ENCODE measurements at places on chromosomes 1 and 21. TPM values are rescaled to one million over a fixed set of nuclear protein-coding genes. Genes with fewer than 3 reads are reported as not detected.

DNA sequence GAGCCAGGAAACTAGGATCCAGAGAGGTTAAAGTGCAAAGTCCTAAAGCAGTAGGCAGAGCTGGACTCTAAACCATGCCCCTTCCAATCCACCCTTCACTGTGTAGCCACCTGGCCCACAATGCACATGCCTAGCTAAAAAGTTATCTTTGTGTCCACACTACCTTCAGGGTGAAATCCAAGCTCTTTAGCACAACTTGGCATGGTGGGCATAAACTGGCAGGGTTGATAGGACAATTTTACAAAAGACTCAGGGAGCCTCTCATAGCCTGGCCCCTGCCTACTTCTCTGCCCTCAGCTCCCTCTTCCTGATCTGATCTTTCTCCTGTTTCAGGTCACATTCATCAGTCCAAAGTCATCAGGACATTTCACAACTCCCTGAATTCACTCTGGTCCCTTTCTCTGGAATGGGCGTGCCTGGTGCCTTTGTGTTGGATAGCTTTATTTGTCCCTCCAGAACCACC is 513.9 kb downstream of the OMA1 start:
- no peak overlapping the region for H3K27ac ChIP-seq
- no peaks in the 10 kb centered on the region for H3K4me1 ChIP-seq
- H3K36me3 ChIP-seq: no peaks in the 10 kb centered on the region

Gene OR10Z1
- total RNA-seq: not detected

DNA sequence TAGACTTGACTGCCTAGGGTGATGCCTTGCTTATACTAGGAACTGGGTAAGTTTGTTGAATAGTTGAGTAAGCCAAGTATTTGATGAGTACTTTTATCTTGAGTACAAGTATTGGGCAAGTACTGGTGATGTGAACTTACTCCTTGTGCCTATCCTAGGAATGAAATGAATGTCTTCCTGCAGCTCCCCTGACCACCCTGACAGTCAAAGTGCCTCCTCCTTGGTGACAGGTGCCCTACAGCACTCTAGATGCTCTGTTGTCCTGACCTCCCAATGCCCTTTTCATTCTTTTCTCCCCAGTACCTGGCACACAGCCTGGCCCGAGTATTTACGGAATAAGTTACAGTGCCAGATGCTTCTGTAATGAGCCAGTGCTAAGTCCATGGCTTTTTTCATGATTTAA is 25.5 kb downstream of the PCSK9 start:
- no peaks in the 10 kb centered on the region for H3K27me3 ChIP-seq
- peaks cover 41% of the 10 kb centered on the region for H3K36me3 ChIP-seq
- peaks cover 15% of the 10 kb centered on the region for H3K4me1 ChIP-seq
- H3K27ac ChIP-seq: peak overlapping the region; percentile 32

GRCh38 chr1:161989108-161989507 is 34.6 kb downstream of the OLFML2B start:
- no peak overlapping the region for H3K4me3 ChIP-seq
- no peaks in the 10 kb centered on the region for H3K36me3 ChIP-seq
- DNase-seq: no peak

DNA sequence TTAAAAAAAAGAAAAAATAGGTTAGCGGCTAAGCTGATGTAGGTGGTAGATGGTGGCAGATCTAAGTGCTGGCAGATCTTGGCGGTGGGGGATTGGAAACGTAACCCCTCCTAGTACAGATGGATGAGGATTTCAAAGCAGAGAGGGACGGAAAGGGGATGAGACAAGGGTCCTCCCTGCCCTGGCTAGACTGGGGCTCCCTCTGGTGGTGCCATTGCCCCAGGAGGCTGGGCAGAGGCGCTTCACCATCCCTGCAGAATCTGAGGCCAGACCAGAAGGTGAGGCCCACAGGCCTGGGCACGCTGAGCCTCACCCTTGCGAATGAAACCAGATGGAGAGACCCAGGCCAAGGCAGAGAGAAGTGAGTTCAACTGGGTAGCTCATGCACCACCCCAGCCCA is 7.0 kb upstream of the PLEKHA6 start:
- no peak for DNase-seq
- H3K27ac ChIP-seq: no peak overlapping the region
- H3K4me1 ChIP-seq: peaks cover 12% of the 10 kb centered on the region
- H3K27me3 ChIP-seq: no peaks in the 10 kb centered on the region
- no peak overlapping the region for H3K4me3 ChIP-seq

GRCh38 chr21:32183396-32183795 is 95.5 kb downstream of the MIS18A start:
- no peak overlapping the region for H3K27ac ChIP-seq
- H3K27me3 ChIP-seq: no peaks in the 10 kb centered on the region
- no peaks in the 10 kb centered on the region for H3K4me1 ChIP-seq
- no peak overlapping the region for H3K4me3 ChIP-seq

DNA sequence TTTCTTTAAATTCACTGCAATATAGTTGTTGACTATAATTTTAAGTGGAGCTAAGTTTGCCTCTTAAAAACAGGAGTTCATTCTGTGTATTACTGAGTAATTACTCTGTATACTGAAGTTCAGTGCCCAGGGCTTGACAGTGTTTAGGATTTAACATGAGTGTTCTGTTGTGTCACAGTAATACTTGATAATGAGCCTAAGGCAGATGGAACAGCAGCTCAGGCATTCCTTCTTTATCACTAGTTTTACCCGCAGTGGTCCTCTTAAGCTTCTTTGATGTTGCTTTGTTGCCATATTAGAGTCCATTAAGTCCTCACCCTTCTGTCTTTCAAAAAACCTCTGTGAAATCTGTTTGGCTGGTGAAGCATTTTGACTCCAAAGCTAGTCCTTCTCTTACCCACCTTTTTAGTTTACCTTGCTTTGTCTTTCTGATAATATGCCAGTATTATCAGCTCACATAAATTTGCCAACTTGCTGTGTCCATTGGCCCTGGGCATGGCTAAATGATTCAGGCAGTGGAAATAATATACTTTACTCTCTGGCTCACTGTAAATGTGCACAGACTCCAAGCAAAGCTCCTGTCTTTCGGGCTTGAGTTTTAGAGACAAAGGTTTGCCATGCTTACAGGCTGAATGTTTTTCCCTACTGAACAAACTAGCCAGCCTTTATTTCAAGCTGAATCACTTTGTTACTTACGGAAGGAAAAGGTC is 17.7 kb downstream of the HIPK1 start:
- no peaks in the 10 kb centered on the region for H3K27me3 ChIP-seq
- H3K27ac ChIP-seq: peak overlapping the region; percentile 48
- H3K4me3 ChIP-seq: no peak overlapping the region
- peaks cover 58% of the 10 kb centered on the region for H3K4me1 ChIP-seq
- DNase-seq: no peak

GRCh38 chr1:240598216-240599001 is 13.5 kb downstream of the GREM2 start:
- no peak for DNase-seq
- H3K4me1 ChIP-seq: no peaks in the 10 kb centered on the region
- H3K4me3 ChIP-seq: no peak overlapping the region
- H3K36me3 ChIP-seq: no peaks in the 10 kb centered on the region

DNA sequence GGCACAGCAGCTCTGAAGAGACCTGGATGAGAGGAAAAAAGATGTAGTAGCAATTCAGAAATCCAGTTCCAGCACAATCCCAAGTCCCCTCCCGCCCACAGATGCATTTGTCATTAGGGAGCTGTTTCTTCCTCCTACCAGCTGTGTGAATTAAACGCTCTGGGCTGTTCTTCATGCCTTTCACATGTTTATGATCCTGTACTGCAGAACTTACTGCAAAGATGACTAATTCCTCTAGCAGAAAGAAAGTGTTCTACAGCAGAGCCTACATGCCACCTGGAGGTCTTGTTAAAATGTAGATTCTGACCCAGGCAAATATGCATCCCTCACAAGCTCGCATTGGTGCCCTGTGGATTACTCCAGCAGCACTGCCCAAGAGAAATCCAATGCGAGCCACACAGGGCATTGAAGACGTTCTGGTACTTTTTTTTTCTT is 6.5 kb downstream of the ENO1 start:
- peak overlapping the region; percentile 2 for H3K27ac ChIP-seq
- peaks cover 89% of the 10 kb centered on the region for H3K36me3 ChIP-seq
- H3K4me1 ChIP-seq: peaks cover 65% of the 10 kb centered on the region
- no peak for DNase-seq

DNA sequence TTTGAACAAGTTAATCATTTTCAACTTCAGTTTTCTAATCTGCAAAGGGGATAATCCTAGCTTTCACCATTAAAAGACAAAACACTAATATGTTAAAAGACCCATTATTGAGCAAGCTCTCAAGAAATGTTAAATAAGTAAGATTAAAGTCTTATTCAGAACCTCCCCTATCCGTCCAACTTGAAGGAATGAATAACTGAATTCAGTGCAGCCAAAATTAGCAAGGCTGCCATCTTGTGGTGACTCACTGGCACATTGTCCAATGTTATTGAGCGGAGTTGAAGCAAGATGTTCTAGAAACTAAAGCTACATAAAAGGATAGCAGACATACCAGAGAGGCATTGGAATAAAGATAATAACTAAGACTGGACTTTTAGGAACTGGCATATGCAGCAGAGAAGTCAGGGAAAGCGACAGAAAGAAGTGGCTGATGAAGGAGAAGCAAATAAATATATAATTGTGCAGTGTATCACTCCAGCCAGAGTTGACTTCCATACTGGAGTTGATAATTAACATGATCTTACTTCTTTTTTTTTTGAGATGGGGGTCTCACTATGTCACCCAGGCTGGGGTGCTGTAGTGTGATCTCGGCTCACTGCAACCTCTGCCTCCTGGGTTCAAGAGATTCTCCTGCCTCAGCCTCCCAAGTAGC is 8.2 kb upstream of the CAP1 start:
- no peaks in the 10 kb centered on the region for H3K36me3 ChIP-seq
- H3K27me3 ChIP-seq: no peaks in the 10 kb centered on the region

GRCh38 chr1:1212780-1213344 is 1.1 kb downstream of the TNFRSF4 start:
- peaks cover 9% of the 10 kb centered on the region for H3K27me3 ChIP-seq
- H3K36me3 ChIP-seq: peaks cover 22% of the 10 kb centered on the region
- DNase-seq: peak; percentile 77
- H3K4me3 ChIP-seq: peak overlapping the region; percentile 54
- H3K4me1 ChIP-seq: peaks cover 22% of the 10 kb centered on the region

DNA sequence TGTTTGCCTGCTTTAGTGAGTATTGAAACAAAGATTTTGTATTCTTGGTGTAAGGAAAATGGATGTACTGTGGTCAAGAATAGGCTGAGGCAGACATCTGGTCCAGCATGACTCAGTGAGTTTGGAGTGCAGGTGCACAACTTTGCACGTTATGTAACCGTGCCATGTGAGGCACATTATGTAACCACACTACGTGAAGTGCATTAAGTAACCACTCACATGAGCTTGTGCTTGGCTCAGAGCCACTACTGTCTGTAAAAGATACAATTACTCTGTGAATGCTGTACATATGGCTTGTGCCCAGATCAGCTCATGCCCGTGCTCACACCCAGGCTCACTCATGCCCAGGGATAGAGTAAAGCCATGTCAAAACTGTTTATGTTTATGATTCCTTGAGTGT is 216.8 kb downstream of the CTH start:
- no peak overlapping the region for H3K27ac ChIP-seq
- DNase-seq: no peak
- H3K27me3 ChIP-seq: no peaks in the 10 kb centered on the region
- H3K36me3 ChIP-seq: no peaks in the 10 kb centered on the region

Gene TMOD4
- 2.1 TPM for total RNA-seq

DNA sequence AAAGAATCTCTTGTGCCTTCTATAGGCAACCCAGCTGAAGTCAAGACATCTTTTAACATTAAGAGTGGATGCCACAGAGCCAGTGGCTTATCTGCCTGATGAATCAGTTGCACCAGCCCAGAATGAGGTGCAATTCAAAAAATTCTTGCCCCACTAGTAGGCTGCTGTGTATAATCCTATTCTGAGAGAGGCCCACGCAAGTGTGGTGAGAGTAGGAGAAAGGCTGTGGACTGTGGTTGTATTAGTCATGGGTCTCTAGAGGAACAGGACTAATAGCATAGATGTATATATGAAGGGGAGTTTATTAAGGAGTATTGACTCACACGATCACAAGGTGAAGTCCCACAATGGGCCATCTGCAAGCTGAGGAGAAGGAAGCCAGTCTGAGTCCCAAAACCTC is 216.4 kb downstream of the LTN1 start:
- no peak for DNase-seq
- H3K27ac ChIP-seq: no peak overlapping the region
- H3K27me3 ChIP-seq: no peaks in the 10 kb centered on the region
- no peaks in the 10 kb centered on the region for H3K36me3 ChIP-seq

DNA sequence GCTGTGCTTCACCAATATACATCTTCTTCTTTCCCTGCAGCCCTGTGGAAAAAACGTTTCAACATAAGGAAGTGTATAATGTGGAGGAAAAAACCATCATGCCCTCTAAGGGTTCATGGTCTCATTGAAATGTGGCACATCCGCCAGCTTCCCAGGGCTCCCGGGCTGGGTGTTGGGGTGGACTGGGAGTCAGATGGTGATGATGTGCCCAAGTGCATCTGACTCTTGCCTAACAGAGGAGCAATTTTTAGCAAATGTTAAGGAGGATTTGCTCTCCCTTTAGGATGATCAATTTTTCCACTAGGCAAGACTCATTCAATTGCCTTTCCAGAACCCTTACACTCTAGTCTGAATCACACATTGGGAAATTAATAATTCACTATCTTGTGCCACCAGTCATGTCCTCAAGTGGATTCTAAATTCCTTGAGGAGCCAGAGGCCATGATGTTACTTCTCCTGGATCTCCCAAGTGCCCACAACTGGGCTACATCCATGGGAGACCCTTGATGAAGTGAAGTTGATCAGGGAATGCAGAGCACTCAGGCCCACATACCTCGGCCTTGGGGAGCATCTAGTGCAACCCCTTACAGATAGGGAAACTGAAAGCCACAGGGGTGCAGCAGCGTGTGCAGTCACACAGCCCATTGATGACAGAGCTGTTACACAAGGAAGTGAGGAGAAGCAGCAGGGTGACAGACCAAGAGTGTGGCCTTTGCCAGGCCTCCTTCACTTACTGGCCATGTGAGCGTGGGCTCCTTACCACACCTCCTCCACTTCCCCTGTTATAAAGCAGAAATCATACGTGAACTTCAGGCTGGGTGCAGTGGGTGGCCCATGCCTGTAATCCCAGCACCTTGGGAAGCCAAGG is 100.0 kb upstream of the SLC44A3 start:
- H3K4me3 ChIP-seq: no peak overlapping the region
- no peak overlapping the region for H3K27ac ChIP-seq
- H3K27me3 ChIP-seq: no peaks in the 10 kb centered on the region
- no peaks in the 10 kb centered on the region for H3K36me3 ChIP-seq
- peaks cover 8% of the 10 kb centered on the region for H3K4me1 ChIP-seq

Gene ADAMTS5
- 5.6 TPM for total RNA-seq

GRCh38 chr1:211507365-211507764 is 15.4 kb upstream of the RD3 start:
- no peak for DNase-seq
- no peak overlapping the region for H3K4me3 ChIP-seq
- H3K27ac ChIP-seq: no peak overlapping the region
- H3K27me3 ChIP-seq: peaks cover 13% of the 10 kb centered on the region
- no peaks in the 10 kb centered on the region for H3K36me3 ChIP-seq
- H3K4me1 ChIP-seq: no peaks in the 10 kb centered on the region

- no peaks in the 10 kb centered on the region for H3K27me3 ChIP-seq
- no peaks in the 10 kb centered on the region for H3K4me1 ChIP-seq
- no peak for DNase-seq
- H3K36me3 ChIP-seq: peaks cover 29% of the 10 kb centered on the region
- no peak overlapping the region for H3K4me3 ChIP-seq
- H3K27ac ChIP-seq: no peak overlapping the region
Observed at GRCh38 chr1:61808968-61809367, 66.7 kb downstream of the PATJ start.

GRCh38 chr1:39158327-39159086 is 46.0 kb upstream of the MACF1 start:
- H3K27me3 ChIP-seq: no peaks in the 10 kb centered on the region
- no peaks in the 10 kb centered on the region for H3K36me3 ChIP-seq
- peaks cover 68% of the 10 kb centered on the region for H3K4me1 ChIP-seq
- DNase-seq: peak; percentile 56
- peak overlapping the region; percentile 41 for H3K4me3 ChIP-seq
- peak overlapping the region; percentile 84 for H3K27ac ChIP-seq

Gene RSBN1
- total RNA-seq: 21.0 TPM

Data from lower lobe of right lung (tissue), 2 donors.